ENCODE measurements at places on chromosomes 6 and 20.

DNA sequence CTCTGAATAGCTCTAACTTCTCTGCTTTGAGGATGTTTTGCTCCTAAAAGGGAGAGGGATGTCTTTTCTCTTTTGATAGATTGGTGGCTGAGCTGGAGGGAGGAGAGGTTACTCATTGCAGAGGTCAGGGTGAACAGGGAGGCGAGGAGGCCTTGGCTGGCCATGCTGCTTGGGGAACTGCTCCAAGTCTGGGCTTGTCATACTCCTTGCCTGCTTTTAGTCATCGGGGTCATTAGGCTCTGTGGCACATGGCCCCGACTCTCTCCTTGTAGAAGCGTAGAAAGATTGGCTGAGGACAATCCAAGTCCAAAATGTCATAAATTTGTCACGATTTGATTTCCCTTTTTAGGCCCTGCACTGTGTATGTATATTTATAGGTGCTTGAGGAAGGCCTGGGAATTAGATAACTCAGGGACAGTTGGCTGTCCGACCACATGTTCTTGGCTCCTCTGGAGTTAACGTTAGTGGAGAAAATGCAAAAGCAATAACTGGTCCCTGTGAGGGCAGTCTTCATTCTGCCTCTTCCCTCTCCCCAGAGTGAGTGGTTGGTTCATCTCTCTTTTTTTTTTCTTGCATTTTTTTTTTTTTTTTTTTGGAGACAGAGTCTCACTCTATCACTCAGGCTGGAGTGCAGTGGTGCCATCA is 160.1 kb downstream of the SCP2D1 start:
- DNase-seq: no peak

- DNase-seq: no peak
Observed at GRCh38 chr6:114009192-114009591, 38.2 kb upstream of the HDAC2 start.

DNA sequence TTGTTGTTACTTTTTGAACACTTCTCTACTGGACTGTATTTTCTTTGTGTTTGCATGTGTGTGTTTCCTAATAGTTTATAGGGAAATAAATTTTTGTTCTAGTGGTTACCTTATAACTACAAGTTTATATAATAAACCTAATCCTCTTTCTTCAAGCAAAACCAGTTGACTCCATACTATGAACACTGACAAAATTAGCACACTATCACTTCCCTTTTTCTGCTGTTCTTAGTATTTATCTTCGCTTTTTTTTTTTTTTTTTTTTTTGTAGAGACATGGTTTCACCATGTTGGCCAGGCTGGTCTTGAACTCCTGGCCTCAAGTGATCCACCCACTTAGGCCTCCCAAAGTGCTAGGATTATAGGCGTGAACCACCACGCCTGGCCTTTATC is 25.0 kb upstream of the C6orf62 start:
- no peak for DNase-seq

DNA sequence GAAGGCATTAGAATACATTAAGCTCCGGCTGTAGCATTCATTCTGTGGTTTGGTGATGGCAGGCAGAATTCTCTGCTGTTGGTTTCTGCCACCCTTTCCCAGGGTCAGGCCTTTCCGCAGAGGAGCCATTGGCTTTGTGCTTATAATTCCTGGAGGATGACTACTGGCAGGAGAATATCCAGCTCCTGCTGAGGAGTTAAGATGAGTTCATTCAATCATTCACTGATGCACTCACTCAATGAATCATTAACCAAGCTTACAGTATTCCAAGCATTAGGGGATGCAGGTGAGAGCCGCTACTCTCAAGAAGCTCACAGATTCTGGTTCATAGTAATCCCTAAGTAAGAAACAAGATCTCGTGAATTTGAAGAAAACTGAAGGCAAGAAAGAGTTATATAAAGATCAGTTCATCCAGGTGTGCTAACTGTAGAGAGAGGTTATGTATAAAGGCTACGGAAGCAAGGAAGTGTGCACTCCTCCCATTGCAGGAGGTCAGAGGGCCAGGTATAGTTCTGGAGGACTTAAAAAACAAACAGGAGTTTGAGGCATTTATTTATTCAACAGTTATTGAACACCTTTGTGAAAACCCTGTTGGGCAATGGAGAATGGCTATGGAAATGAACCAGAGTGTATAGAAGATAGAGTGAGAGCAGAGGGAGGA is 75.5 kb downstream of the HMGN3 start:
- DNase-seq: peak; percentile 3

GRCh38 chr6:7540595-7540994 is 876 bp upstream of the DSP start:
- DNase-seq: peak; percentile 29

- no peak for DNase-seq
Observed at GRCh38 chr6:11013721-11014070, 30.4 kb downstream of the ELOVL2 start.

- DNase-seq: no peak
Observed at GRCh38 chr20:23542801-23543200, 25.5 kb downstream of the CST9L start.

DNA sequence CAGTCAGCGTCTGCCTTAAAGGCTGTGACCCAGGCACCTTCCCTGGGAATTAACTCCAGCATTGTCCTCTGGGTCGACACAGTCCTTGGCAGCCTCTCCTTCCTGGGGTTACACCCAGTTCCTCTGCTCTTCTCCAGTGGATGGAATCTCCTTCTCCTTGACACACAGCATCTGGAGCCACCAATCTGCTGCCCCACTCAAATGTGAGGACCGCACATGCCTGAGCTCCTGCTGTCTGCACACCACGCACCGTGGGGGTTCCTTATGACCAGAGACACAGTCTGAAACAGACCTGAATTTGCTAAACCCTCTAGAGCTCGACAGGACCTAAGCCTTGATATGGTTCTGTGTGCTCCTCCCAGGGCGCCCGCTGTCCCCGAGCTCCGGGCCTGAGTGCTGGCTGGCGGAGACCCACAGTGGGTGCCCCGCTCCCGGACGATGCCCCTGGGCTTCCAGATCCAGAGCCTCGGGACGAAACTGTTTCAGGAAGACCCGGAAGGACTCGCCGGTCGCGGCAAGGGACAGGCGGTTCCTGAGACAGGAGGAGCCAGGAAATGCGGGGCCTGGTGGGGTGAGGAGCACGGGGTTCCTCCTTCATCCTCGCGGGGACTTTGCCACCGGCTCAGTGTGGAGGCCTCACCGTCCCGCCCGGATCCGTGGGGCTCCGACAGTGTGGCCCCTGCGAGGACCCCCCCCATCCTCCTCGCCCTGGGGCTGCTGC is 2.5 kb upstream of the RAET1G start:
- no peak for DNase-seq

GRCh38 chr20:4811257-4811656 is 89.5 kb downstream of the PRND start:
- no peak for DNase-seq

GRCh38 chr6:151325075-151326050 is 66.0 kb downstream of the ZBTB2 start:
- DNase-seq: no peak

DNA sequence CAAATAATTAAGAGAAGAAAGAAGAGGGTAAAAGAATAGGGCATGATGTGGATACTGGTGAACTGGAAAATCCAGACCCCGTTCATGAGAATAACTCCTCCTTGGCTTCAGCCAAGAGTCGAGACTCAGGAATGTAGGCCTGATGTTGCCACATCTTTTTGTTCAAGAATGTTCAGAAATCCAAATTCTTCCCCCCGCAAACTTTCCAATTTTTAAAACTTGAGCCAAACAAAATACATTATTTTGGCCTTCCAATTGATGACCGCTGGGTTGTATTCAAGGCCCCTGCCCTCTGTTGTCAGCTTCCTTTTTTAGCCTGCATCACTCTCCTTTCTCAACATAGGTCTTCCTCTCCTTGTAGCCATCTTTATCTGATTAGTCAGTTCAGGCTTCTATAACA is 106.1 kb downstream of the TNFAIP3 start:
- DNase-seq: no peak

DNA sequence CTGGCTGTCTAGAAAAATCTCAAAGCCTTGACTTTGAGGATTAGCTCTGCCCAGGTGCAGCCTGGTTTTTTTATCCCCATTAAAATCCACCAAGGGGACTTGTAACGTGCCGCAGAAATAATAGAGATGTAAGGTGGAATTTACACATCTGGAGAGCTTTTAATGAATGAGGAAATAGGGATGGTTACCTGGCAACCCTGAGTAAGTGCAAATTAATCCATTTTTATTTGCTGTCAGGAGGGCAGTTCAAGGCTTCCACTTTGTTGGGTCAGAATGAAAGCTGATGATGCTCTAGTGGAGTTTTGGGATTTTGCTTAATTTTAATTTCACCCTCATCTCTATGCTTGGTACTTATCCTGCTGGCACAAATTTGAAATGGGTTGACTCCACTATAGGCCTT is 163.4 kb upstream of the CEP162 start:
- DNase-seq: no peak

GRCh38 chr6:13444604-13445003 is 42.8 kb downstream of the GFOD1 start:
- no peak for DNase-seq

- DNase-seq: no peak
Observed at GRCh38 chr6:674956-675355, 18.0 kb downstream of the EXOC2 start.

GRCh38 chr6:157143890-157144798 is 179.2 kb downstream of the TMEM242 start:
- no peak for DNase-seq

DNA sequence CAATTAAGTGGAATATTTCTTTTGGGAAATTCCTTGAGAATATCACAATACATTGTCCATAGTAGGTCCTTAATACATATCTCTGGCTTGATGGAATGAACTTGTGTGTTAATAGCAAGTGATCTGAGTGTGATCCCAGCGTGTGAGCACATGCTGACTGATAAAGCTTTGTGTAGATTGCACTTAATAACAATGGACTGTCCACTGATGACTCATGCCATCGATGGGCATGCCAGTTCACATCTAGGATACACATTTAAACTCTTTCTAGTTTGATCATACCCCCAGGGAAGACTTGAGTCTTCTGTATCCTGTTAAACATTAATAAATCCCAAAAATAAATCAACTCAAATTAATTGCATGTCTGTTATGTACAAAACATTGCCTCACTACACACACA is 454.3 kb upstream of the SPTLC3 start:
- DNase-seq: no peak

- DNase-seq: no peak
Observed at GRCh38 chr20:5168651-5169396, 42.0 kb downstream of the CDS2 start.

DNA sequence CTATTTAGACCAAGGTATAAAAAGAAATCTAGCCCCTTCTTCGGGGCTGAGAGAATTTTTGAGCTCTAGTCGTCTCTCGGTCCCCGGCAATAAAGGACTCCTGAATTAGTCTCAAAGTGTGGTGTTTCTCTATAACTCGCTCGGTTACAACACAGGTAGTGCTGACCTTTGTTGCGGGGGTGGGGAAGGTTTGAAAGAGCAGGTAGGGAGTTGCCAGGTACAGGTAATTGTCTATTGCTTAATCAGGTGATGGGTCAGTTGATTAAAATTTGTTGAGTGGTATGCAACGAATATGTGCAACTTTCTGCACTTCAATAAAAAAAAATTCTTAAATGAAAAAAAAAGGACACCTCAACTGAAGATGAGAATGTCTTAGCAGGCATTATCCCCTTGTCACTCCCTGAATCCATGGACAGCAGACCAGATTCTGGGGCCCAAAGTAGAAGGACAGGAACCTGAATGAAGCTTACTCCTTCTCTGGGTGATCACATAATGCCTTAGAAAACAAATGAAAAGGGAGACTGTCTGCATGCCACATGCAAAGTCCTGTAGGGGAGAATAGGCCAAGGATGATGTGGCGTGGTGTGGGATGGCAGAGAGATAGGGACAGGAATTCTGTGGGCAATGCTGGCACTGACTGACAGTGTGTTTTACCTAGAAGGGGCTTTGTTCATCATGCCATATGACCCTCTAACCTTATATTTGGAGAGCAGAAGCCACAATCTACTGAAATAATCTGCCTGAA is 157.6 kb upstream of the OLIG3 start:
- no peak for DNase-seq

DNA sequence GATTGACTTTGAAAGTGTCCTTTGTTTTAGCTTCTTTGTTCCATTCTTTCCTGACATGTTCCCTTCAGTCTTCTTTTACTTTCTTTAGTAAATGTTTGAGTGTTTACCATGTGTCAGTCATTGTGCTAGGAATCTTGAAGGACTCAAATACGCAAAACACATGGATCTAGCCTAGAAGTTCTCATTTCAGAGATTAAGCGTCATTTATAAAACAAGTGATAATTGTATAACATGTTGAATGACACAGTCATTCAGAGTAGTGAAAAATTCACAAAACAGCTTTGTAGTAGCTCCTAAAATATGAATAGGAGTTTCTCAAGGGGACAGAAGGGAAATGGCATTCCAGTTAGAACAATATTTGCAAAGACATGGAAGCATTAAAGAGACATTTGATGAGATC is 66.9 kb downstream of the MACROD2 start:
- DNase-seq: no peak

DNA sequence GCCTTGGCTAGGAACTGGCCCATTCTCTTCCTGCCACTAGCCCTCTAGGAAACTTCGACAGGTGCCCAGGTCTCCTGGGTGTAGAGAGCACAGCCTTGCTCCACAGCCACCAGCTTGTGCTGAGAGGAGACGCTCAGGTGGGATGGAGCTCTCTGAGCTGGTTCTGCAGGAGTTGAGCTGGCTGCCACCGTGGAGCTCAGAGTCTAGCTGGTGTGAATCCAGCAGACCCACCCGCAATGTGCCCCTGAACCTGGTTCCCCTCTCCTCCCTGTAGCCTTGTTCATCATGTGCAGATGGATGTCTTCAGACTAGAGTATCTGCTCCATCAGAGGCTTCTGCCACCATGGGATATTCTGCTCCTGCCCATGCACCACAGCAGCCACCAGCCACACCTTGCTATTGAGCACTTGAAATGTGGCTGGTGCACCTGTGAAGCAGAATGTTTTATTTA is 222.5 kb downstream of the SYNDIG1 start:
- no peak for DNase-seq

GRCh38 chr6:91433660-91434534 is 847.0 kb upstream of the MAP3K7 start:
- DNase-seq: no peak

DNA sequence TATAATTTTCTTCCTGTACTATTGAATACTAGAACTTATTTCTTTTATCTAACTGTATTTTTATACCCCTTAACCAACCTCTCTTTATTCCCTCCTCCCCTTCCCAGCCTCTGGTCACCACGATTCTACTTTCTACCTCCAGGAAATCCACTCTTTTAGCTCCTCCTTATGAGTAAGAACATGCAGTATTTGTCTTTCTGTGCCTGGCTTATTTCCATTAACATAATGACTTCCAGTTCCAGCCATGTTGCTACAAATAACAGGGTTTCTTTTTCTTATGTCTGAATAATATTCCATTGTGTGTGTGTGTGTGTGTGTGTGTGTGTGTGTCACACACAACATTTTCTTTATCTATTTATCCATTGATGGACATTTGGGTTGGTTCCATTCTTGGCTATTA is 152.3 kb upstream of the OLIG3 start:
- DNase-seq: no peak

- no peak for DNase-seq
Observed at GRCh38 chr20:17659801-17660200, 22.2 kb downstream of the RRBP1 start.

- no peak for DNase-seq
Observed at GRCh38 chr6:143615785-143616184, 62.0 kb upstream of the PHACTR2 start.

GRCh38 chr6:39484276-39484675 is 161.8 kb upstream of the KCNK16 start:
- no peak for DNase-seq

All from right renal pelvis (tissue), 4 donors.